ENCODE measurements at places on chromosomes 4 and X. TPM values are rescaled to one million over a fixed set of nuclear protein-coding genes. Genes with fewer than 3 reads are reported as not detected.

GRCh38 chr4:110484767-110485166 lies 8.8 kb downstream of the ENPEP start:
- no peak for DNase-seq

DNA sequence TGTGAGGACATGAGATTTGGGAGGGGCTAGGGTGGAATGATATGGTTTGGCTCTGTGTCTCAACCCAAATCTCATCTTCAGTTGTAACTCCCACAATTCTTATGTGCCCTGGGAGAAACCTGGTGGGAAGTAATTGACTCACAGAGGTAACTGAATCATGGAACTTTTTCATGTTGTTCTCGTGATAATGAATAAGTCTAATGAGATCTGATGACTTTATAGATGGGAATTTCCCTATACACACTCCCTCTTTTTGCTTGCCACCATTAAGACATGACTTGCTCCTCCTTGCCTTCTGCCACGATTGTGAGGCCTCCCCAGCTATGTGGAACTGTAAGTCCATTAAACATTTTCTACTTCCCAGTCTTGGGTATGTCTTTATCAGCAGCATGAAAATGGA lies 253.2 kb upstream of the GK2 start:
- no peak for DNase-seq

- no peak for DNase-seq
Observed at GRCh38 chr4:186079694-186080093, 10.7 kb downstream of the TLR3 start.

- no peak for DNase-seq
Observed at GRCh38 chrX:153245288-153245731, 66.2 kb downstream of the MAGEA1 start.

GRCh38 chr4:184811526-184812198 lies 14.1 kb downstream of the ACSL1 start:
- no peak for DNase-seq

DNA sequence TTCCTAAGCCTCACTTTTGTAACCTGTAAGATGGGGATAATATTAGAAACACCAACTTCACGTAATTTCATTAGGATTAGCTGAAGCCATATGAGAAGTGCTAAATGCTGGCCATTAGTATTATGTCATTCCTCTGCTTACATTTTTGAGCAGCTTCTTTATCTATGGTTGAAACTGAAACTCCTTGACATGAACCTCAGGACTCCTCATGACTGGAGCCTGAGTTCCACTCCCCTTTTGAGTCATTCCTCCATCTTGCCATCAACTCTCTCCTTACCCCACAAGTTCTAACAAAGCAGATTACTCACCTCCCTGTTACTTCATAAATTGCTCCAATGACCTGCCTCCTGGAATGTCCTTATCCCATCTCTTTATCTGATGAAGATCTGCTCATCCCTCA lies 123.2 kb upstream of the KCNIP4 start:
- no peak for DNase-seq

Gene HTN3
- not detected for total RNA-seq

Gene PGRMC2
- total RNA-seq: 73.1 TPM

Gene DIAPH2
- total RNA-seq: 13.3 TPM

Gene RPL34
- 772 TPM for total RNA-seq
